ENCODE measurements at places on chromosomes 6 and 20. TPM values are rescaled to one million over a fixed set of nuclear protein-coding genes. Genes with fewer than 3 reads are reported as not detected.

ULBP1 gene
- total RNA-seq: not detected

SCRT2 gene
- total RNA-seq: not detected

BTNL2 gene
- not detected for total RNA-seq

DNA sequence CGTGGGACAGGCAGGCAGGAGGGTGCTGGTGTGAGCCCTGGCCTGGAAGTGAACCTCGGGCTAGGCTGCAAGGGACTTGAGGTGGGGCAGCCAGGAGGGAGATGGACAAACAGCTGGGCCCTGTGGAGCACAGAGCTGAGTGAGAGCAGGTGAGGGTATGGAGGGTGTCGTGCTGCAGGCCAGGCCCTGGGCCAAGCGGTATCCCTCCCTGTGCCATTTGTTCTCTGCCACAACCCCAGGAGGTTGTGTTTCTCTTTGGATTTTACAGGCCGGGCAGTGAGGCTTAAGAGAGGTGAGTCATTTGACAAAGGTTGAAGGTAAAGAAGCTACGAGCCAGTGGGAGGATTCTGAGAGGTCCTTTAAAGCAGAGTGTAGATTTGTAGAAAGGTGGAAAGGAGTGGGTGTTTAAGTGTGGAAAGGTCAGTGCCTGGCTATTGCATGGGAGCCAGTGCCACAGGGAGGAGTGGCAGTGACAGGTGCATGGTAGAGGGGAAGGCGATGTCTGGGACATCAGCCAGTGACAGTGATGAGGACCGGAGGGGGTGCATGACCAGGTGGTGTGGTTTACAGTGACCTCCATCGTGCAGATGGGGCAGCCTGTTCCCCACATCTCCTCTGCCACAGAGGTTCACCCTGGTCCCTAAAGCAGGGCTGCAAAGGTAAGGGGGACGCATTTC is 39.8 kb downstream of the GMPR start:
- peaks cover 38% of the 10 kb centered on the region for H3K27me3 ChIP-seq
- H3K4me1 ChIP-seq: no peaks in the 10 kb centered on the region
- peaks cover 6% of the 10 kb centered on the region for H3K36me3 ChIP-seq
- DNase-seq: no peak

GRCh38 chr6:127120023-127120786 is 1.7 kb downstream of the RSPO3 start:
- peaks cover 79% of the 10 kb centered on the region for H3K27me3 ChIP-seq
- no peak overlapping the region for H3K27ac ChIP-seq
- no peak for DNase-seq
- peaks cover 7% of the 10 kb centered on the region for H3K36me3 ChIP-seq
- H3K4me1 ChIP-seq: peaks cover 18% of the 10 kb centered on the region

DNA sequence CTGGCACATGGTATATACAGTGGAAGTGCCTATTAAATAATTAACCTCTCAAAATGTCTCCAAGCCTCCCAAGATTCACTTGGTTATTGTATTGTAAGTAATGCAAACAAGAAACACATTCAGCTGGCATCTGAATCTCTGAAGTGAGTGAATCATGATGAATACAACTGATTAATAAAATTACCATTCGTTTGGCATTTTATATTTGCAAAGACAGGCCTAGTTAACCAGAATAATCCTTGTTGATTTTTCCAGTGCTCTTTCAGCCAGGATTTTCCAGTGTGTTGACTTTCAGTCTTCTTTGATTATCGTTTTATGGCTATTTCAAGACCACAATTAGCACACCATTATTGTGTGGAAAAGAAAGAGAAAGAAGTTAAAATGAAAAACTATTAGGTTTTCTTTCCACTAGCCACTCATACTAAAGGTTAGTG is 20.3 kb downstream of the SLC22A2 start:
- no peak for DNase-seq
- no peak overlapping the region for H3K27ac ChIP-seq
- H3K4me3 ChIP-seq: no peak overlapping the region
- no peaks in the 10 kb centered on the region for H3K36me3 ChIP-seq
- H3K4me1 ChIP-seq: no peaks in the 10 kb centered on the region

GRCh38 chr6:100467129-100468015 is 2.7 kb upstream of the SIM1 start:
- H3K4me3 ChIP-seq: peak overlapping the region; percentile 53
- no peak for DNase-seq
- H3K36me3 ChIP-seq: peaks cover 3% of the 10 kb centered on the region
- no peaks in the 10 kb centered on the region for H3K4me1 ChIP-seq

All from T-helper 17 cell (primary cell).